ENCODE measurements at places on chromosomes 7 and 10. TPM values are rescaled to one million over a fixed set of nuclear protein-coding genes. Genes with fewer than 3 reads are reported as not detected.

ZNF727 gene
- 1.2 TPM for total RNA-seq

NAT16 gene
- not detected for total RNA-seq

HTRA1 gene
- 110 TPM for total RNA-seq

MRPS33 gene
- total RNA-seq: 27.6 TPM

ADCYAP1R1 gene
- 28.2 TPM for total RNA-seq

EPDR1 gene
- 15.3 TPM for total RNA-seq

ASIC3 gene
- 3.1 TPM for total RNA-seq

ADRB1 gene
- total RNA-seq: 5.9 TPM
